COLO829 (cell line): ENCODE measurements at places on chromosomes 6 and 20.

- no peak for DNase-seq
Measured at GRCh38 chr20:10864076-10864672, 190.4 kb upstream of the JAG1 start.

- no peak for DNase-seq
Measured at GRCh38 chr6:145656128-145656527, 79.2 kb downstream of the EPM2A start.

GRCh38 chr6:105884426-105884825 lies 201.7 kb upstream of the PRDM1 start:
- DNase-seq, result no peak

GRCh38 chr6:157659536-157660271 lies 163.3 kb upstream of the SNX9 start:
- no peak for DNase-seq

- no peak for DNase-seq
Measured at GRCh38 chr6:257031-257725, 35.1 kb upstream of the DUSP22 start.

GRCh38 chr20:32477594-32478512 lies 107.3 kb downstream of the NOL4L start:
- no peak for DNase-seq

- DNase-seq, result no peak
Measured at GRCh38 chr20:54510541-54511129, 35.2 kb downstream of the DOK5 start.
